B cell (primary cell): ENCODE measurements at places on chromosomes 16 and 17.

- DNase-seq: no peak
Measured at GRCh38 chr17:32944248-32945020, 16.5 kb downstream of the TMEM98 start.

DNA sequence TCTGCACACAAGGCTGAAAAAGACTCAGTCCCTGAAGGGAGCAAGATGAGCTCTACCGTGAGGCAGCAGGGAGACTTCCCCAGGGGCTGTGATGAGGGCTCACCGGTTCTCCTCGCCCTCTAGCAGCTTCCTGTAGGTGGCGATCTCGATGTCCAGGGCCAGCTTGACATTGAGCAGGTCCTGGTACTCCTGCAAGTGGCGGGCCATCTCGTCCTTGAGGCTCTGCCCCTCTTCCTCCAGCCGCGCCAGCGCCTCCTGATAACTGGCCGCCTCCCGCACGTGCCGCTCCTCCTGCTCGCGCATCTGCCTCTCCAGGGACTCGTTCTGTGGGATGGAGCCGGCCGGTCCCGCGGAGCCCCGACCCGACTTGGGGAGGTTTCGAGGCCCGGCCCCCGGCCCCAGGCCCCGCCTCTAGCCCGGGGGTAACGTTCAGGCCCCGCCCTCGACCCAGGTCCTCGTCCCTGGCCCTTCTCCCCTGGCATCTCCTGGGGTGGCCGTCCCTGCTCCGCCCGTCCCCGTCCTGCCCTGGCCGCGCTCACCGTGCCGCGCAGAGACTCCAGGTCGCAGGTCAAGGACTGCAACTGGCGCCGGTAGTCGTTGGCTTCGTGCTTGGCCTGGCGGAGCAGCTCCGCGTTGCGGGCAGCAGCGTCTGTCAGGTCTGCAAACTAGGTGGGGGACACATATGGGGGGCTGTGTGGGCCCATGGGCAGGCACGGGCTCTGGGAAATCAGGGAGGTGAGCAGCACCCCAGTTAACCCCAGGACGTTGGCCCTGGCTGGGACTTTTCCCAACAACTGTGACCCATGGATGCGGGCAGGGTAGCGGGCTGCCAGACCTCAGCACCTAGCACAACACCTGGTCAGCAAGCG, 3.9 kb downstream of the GFAP start:
- peak; percentile 63 for DNase-seq

DNA sequence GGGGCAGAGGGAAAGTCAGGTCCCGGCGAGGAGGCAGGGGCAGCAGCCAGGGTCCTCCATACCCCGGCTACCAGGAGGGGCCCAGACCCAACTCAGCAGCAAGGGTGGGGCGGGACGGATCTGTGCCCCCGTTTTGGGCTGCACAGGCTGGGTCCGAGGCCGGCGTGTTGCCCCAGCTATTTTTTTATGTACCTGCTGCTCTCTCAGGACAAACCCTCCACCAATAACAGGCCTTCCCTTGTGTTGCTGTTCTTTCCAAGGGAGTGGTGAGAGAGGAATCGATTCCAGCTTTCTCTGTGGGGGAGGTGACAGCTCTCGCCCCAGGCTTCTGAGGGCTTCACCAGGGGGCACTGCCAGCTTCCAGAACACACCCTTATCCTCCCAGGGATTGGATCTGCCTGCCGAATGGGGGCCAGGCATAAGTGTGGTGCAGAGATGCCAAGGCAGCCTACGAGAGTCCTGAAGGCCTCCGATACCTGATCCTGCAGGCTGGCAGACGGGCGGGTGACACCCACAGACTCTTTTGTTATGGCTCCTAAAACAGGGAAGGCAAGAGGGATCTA, 22.3 kb downstream of the RTN4RL1 start:
- DNase-seq: no peak

- no peak for DNase-seq
Measured at GRCh38 chr17:10673312-10673711, 16.2 kb upstream of the MYH3 start.

GRCh38 chr17:5740937-5741336, 156.6 kb upstream of the NLRP1 start:
- no peak for DNase-seq

DNA sequence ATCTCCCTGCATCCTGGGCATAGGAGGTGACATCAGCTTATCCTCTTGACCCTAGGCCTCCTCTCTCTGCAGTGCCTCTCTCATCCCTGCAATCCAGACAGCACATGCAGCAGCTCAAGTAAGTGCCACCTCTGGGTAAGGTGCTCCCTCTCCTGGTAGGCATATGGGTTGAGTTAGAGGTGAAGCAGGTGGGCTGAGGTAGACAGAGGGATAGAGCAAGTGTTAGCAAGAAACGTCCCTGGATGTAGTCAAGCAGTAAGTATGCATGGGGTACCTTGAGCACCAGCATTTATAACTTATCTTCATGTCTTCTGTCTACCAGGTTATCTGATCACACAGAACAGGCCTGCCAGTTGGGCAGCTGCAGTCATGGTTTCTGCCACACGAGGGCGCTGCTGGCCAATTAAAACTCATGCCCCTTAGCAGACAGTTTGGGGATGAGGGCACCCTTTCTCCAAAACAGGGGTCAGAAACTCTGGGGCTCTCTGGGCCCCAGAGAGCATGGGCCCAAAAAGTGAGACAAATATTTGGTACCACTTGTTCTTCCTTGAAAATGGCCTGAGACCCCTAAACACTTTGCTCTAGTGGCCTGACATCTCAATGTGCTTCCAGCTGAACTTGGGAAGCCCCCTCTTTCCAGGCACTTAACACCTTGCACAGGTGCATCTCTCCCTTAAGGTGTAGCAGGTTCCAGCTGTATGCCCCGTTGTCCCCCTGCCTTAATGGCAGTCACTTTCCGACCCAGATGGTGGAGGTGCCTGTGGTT, 59.8 kb downstream of the NEUROD2 start:
- peak; percentile 83 for DNase-seq

DNA sequence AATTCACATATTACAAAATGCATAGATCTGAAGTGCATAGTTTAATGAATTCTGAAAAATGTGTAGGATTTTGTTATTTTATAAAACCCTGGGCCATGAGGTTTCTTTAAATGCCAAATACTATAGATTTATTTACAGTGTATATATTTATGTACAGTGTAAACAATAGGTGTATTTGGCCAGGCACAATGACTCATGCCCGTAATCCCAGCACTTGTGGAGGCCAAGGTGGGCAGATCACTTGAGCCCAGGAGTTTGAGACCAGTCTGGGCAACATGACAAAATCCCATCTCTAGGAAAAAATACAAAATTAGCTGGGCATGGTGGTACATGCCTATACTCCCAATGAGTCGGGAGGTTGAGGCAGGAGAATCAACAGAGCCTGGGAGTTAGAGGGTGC, 249.4 kb downstream of the PRKCA start:
- no peak for DNase-seq

- no peak for DNase-seq
Measured at GRCh38 chr17:68782789-68783188, 172.4 kb downstream of the ABCA8 start.

- DNase-seq: peak; percentile 62
Measured at GRCh38 chr16:2966808-2967191, 2.3 kb upstream of the PAQR4 start.

GRCh38 chr16:4603624-4604170, 11.0 kb downstream of the UBALD1 start:
- DNase-seq: no peak

DNA sequence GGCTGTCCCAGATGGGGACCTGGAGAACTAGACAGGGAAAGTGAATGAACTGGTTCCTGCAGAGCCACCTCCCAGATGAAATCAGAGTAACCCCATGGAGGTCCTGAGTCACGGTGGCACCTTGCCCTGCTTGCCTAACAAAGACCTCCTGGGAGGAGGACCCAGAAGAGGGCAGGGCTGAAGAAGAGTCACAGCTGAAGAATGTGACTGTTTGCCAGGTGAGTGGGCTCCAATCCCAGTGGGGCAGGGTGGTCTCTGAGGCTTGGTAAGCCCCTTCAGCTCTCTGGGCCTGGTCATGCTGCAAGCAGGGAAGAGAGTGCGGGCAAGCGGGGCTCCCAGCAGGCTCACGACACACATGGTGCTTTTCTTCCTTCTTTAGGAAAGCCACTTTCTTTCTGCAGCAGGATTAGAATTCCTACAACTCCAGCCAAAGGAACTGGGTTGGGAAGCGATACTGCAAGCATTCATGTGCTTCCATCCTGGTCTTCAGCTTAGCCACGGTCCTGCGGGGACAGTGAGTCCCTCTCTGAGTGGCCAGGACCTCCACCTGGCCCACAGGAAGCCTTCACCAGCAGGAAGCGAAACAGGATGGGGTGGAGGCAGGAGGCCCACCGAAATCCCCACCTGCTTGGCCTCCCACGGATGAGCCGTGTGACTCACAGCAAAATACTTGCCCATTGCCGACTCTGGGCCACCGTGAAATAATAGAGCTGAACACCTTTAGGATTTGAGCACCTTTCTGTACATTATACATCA, 4.3 kb downstream of the C16orf74 start:
- DNase-seq: peak; percentile 34

DNA sequence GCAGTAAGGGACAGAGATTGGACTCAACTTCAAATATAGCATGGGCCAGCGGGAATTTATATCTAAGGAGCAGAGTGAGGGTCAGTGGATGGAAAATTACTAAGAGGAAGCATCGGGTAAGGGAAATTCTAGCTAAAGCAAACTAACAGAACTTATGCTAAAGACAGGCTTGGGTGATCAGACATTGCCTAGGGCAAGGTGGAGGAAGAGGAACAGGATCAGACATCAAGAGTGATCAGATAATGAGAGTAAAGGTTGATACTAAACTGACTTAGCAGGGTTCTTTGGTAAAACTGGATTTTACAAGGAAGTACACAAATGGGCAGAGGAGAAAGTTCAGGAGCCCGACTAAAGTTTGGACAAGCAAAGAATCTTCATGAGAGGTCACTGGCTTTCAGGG, 86.3 kb upstream of the TOM1L1 start:
- DNase-seq: no peak

GRCh38 chr16:78829280-78829679, 729.8 kb downstream of the WWOX start:
- no peak for DNase-seq

- no peak for DNase-seq
Measured at GRCh38 chr17:28476076-28476865, 2.8 kb downstream of the SLC13A2 start.

- peak; percentile 49 for DNase-seq
Measured at GRCh38 chr16:3007957-3008689, 4.6 kb upstream of the CLDN9 start.

DNA sequence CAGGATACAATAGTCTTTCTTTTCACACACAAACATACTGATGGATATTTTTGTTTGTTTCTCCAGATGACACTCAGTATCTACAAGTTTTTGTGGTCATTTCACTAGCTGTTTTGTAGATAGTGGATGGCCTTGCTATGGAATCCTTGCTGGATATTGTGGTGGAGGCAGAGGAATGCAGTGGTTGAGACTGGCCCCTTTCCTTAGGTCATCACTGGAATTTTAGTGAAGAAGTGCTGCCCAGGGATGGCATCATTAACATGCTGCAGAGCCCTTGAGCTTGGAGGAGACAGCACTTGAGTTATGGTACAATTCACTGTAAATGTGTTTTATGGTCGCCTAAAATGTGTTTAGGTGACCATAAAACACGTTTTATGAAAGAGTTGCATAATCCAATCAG, 455.9 kb upstream of the HSBP1 start:
- DNase-seq: no peak

GRCh38 chr16:15950161-15950854, 892 bp downstream of the ABCC1 start:
- peak; percentile 61 for DNase-seq

DNA sequence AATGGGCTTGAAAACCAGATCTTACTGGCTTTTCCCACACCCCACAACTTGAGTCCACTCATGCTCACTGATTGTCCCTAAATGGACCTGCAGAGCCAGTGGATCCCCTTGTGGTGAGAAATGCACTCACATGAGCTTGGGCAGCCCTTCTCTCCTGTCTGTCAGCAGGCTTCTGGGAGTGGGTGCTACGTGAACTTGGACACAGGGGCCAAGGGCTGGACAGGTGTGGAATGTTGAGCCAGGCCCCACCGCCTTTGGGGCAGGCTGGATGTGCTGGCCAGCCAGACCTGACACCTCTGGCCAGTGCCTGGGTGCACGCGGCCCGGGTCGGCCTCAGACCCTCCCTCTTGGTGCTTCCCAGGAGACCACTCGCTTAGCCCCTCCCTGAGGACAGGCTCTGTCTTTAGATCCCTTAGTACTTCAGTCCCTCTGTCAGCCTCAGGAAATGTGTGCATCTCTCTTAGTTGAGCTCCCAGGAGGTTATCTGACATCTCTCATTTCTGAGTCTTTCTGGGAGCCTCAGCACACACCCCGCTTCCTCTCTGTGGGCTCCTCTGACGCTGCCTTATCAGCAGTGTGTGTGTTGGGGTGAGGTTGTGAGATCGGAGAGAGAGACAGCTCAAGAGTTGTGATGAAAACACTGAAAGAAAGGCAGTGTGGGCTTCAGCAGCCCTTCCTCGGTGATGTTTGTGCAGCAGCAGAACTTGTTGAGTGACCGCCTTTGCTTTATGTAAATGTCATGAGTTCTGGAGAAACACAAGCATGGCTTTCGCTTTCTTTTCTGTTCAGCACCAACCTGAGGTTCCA, 117.0 kb downstream of the RAB11FIP4 start:
- peak; percentile 79 for DNase-seq

DNA sequence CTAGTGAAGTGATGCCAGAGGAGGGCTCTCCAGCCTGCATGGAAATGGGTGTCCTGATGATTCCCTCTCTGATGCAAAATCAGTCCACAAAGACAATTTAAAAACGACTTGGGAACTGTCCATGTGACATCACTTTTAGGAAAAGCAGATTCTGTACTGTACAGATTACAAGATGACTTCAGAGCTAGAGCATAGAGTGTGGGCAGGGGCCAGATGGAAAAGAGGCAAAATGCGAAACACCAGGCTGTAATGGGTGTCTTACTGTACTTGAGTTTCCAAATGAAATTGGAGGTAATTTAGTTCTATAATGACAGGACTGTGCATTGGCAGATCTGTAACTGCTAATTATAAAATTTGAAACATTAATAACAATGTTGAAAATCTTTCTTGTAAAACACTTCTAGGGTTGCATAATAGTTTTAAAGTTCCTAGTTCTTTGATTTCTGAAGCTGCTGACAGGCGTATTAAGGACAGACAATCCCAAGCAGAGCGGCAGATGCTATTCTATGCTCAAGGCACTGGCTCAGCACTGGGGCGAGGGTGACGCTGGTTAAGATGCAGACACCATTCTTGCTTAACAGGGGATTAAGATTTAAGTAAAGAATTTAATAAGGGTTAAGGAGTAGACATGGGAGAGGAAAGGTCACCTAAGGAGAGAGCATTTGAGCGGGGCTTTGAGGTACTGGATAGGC, 29.6 kb downstream of the OGFOD1 start:
- no peak for DNase-seq

DNA sequence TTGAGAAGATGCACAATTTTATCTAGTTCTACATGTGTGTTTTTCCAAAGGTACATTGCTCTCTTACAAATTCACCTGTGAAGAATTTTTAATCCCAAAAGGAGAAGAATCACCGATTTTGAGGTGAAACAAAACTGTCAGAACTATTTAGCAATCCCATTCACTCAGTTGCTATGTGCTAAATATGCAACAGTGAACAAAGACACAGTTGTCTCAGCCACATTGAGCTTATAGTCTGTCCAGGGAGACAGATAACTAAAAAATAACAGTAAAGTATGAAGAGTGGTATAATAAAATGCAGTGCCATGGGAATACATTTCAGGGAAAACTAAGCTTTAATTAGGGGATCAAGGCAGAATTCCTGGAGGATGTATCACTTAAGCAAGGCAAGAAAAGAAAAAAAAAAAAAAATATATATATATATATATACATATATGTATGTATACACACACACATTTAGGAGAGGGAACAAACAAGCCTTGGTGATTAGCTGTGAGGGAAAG, 110.4 kb downstream of the SPAG9 start:
- no peak for DNase-seq

- DNase-seq: no peak
Measured at GRCh38 chr16:70715055-70715858, 29.4 kb upstream of the MTSS2 start.
